GM23248 (cell line): ENCODE measurements at places on chromosomes 7 and 10. TPM values are rescaled to one million over a fixed set of nuclear protein-coding genes. Genes with fewer than 3 reads are reported as not detected.

Gene CCL24
- not detected in 2 replicates for polyA plus RNA-seq

Gene HOXA4
- 3.1 and 3.3 TPM in 2 replicates for polyA plus RNA-seq

Gene EPO
- polyA plus RNA-seq = not detected in 2 replicates

Gene HABP2
- not detected in 2 replicates for polyA plus RNA-seq

Gene MIOS
- 12.4 and 13.3 TPM in 2 replicates for polyA plus RNA-seq
